ENCODE measurements at places on chromosomes 12 and 14.

GRCh38 chr12:112617153-112617505 lies 174.4 kb upstream of the RPH3A start:
- H3K36me3 ChIP-seq, result no peaks in the 10 kb centered on the region
- DNase-seq, result no peak
- H3K4me3 ChIP-seq, result no peak overlapping the region
- H3K27ac ChIP-seq, result no peak overlapping the region

- H3K36me3 ChIP-seq, result peaks cover 10% of the 10 kb centered on the region
- H3K27me3 ChIP-seq, result no peaks in the 10 kb centered on the region
- peaks cover under 1% of the 10 kb centered on the region for H3K4me1 ChIP-seq
- H3K27ac ChIP-seq, result no peak overlapping the region
- no peak overlapping the region for H3K4me3 ChIP-seq
- no peak for DNase-seq
Observed at GRCh38 chr14:105267820-105268548, 19.7 kb downstream of the BTBD6 start.

GRCh38 chr12:27005495-27005894 lies 8.7 kb downstream of the TM7SF3 start:
- no peak overlapping the region for H3K27ac ChIP-seq
- no peak for DNase-seq
- H3K36me3 ChIP-seq, result no peaks in the 10 kb centered on the region
- H3K27me3 ChIP-seq, result no peaks in the 10 kb centered on the region
- H3K4me3 ChIP-seq, result no peak overlapping the region
- no peaks in the 10 kb centered on the region for H3K4me1 ChIP-seq

DNA sequence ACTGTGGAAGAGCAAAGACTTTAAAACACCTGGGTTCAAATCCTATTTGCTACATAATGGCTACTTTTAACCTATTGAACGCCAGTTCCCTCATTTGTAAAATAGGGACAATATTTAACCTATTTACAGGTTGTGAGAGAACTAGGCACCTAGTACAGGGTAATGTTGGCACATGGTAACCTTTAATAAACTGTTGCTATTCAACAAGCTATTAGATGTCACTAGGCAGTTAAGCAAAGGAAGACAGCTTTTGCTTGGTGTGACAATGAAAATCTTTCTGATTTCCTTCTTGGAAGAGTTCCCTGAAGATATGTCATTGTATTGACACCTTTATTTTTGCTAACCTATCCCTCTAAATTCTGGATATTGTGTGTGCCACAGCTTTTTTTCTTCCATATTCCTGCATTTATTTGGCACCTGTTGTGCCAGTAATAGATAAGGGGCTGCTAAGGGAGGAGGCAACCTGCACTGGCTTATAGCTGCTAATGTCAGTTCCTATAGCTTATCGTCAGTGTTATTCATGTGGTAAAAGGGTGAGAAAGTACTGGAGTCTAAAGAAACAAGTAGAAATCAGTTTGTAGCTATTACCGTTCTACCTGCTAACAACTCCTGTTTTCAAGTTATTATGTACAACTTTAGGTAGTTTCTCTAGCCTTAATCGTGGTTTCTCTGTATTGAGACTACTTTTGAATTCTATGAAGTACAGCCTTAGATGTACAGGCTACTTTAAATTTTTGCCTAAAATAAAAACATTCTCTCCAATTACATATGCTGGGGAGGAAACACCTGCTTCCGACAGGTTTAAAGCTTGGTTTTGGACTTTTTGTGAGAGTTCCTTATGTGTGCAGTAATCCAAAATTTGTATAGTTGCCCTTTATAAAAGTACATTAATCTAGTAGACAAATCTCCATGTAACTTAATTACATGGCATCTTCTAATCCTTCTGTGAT lies 24.3 kb downstream of the HIF1A start:
- H3K4me3 ChIP-seq, result no peak overlapping the region
- no peak overlapping the region for H3K27ac ChIP-seq
- DNase-seq, result no peak
- peaks cover 7% of the 10 kb centered on the region for H3K36me3 ChIP-seq

- no peak overlapping the region for H3K27ac ChIP-seq
- DNase-seq, result no peak
- H3K27me3 ChIP-seq, result no peaks in the 10 kb centered on the region
Observed at GRCh38 chr14:72856530-72857266, 37.2 kb downstream of the DPF3 start.

DNA sequence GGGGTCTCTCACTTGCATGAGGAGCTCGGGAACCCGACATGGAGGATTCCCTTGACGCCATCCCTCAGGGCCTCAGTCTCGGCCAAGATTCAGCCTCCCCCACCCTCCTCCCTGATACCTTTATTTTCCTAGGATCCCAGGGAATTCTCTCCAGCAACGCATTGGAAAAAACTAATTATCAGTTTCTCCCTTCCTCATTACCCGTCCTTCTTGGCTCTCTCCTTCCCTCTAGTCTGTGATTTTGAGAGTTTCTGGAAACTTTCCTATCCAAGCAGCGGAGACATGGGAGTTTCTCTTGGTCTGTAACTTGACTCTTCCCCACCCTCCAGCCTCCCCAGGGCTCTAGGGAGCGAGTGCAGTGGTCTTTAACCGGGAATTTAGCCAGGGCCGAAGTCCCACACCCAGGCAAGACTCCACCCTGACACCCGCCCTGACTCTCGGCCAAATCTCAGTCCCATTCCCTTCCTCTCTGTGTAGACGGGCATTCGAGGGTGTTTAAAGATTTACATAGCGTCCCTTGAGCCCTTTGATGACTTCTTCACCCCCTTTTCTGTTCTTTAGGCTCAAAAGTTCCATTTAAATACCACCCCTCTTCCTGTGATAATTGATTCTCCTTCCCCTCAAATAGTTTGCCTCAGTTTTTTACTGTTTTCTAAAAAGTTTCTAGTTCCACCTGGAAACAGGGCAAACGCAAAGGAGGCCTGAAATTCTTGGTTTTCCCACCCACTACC lies 6.7 kb downstream of the HOXC5 start:
- H3K27me3 ChIP-seq, result peaks cover 90% of the 10 kb centered on the region
- DNase-seq, result no peak
- H3K4me1 ChIP-seq, result no peaks in the 10 kb centered on the region

DNA sequence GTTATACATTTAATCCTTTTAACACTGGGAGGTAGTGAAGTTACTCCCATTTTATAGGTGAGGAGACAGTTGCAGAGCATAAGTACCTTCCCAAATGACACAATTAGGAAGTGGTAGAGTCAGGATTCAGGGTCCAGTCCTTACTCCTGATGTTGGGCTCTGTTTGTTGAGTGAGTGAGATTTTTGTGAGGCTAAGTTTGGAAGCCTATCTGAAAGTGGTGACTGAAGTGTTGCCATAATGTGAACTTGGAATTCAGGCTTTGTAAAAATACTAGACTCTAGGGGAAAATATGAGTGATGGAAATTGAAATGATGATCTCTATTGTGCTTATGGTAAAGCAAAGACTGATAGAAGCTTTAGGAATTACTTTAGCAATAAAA lies 2.2 kb downstream of the NUDT4 start:
- H3K4me1 ChIP-seq, result peaks cover 11% of the 10 kb centered on the region
- no peak for DNase-seq
- H3K36me3 ChIP-seq, result no peaks in the 10 kb centered on the region
- no peak overlapping the region for H3K4me3 ChIP-seq

DNA sequence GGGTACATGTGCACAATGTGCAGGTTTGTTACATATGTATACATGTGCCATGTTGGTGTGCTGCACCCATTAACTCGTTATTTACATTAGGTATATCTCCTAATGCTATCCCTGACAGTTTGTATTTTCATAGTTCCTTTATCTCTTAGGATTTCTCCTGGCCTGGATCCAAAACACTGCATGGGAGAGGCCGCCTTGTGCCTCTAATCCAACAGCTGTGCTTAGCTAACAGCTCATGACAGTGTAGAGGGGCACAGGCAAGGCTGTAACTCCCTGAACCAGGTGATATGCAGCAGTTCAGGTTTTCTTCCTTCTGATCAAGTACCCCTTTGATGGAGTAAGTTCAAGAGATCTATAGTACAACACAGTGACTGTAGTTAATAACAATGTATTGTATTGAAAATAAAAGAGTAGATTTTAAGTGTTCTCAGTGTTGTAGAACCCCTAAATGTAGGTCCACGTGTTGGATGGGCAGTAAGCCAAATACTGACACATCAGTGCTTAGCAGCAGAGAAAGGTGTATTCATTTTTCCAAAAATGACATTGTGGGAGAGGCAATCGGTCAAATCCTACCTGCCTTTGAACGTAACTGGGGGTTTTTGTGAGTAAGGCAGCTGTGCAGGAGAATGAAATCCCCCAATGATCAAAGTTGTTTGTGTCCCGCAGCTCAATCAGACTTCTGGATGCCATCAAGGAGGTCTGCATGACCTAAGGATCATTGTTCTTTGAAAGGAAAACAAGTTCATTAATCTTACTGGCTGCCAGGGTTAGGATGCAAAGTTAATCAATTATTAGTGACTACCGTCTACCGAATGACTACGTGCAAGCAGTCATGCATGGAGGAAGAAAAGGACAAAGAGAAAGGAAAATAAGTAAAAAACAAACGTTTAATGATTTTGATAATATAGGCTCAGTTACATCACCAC lies 89.3 kb upstream of the FGD4 start:
- no peak for DNase-seq
- H3K4me1 ChIP-seq, result no peaks in the 10 kb centered on the region
- H3K36me3 ChIP-seq, result no peaks in the 10 kb centered on the region
- H3K27ac ChIP-seq, result no peak overlapping the region
- H3K27me3 ChIP-seq, result no peaks in the 10 kb centered on the region

GRCh38 chr14:68043752-68044151 lies 224.2 kb downstream of the RAD51B start:
- H3K36me3 ChIP-seq, result no peaks in the 10 kb centered on the region
- no peak overlapping the region for H3K4me3 ChIP-seq
- no peaks in the 10 kb centered on the region for H3K27me3 ChIP-seq

DNA sequence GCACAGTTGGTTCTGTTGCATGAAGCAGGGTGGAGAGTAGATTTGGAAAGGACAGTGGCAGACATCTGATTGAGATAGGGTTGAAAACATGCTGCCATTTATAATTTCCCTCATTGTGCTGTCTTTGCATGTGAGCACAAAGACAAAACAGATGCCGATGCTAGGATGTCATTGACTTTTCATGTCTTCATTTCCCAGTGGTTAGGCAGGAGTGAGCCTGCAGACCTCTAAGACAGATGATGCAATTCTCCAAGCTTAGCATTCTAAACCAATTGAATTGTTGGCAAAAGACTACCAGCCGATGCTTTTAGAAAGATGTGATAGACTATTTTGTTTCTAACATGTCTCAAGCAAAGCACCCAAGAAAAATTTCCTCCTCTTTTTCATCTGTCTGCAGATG lies 37.1 kb upstream of the PELI2 start:
- H3K4me1 ChIP-seq, result peaks cover 3% of the 10 kb centered on the region
- H3K27ac ChIP-seq, result no peak overlapping the region
- no peak for DNase-seq
- no peaks in the 10 kb centered on the region for H3K36me3 ChIP-seq
- H3K4me3 ChIP-seq, result no peak overlapping the region
- no peaks in the 10 kb centered on the region for H3K27me3 ChIP-seq

Data from trophoblast cell (in vitro differentiated cells and primary cell).